RWPE2 (cell line): ENCODE measurements at places on chromosomes 4 and X.

DNA sequence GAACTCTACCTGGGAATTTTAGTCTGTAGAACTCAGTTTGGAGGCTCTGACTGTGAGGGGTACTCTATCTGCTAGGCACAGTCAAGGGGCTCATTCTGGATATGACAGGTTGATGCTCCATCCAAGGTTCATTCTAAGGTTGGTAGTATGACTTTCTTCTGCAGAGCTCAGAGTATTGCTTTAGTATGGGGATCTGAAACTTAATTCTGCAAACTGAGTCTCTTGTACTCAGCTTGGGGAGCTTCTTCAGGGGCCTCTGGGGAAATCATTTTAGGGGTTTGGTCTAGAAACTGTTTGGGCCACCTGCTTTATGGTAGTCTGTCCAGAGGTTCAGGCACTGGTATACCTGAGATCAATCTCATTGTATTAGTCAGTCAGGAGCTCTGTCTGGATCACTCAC is 9.7 kb upstream of the TSR2 start:
- DNase-seq: no peak

GRCh38 chr4:25749150-25749794 is 93.6 kb downstream of the SLC34A2 start:
- no peak for DNase-seq

DNA sequence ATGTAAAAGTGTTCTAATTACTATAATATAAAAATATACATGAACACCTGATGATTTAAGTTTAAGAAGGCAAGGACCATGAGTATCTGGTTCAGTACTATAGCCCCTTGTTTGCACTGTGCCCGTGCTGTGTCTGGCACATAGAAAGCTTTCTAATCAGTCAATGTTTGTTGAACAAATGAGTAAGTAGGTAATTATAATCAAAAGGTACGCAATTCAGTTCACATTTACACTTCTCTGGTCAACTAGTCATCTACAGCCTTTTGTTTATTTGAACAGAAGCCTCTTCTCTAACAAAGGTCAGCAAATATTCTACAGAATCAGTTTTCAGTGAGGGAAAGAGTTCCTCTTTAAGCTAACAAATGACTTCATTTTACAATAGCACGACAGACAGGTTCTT is 523.3 kb downstream of the SMARCA1 start:
- DNase-seq: no peak

DNA sequence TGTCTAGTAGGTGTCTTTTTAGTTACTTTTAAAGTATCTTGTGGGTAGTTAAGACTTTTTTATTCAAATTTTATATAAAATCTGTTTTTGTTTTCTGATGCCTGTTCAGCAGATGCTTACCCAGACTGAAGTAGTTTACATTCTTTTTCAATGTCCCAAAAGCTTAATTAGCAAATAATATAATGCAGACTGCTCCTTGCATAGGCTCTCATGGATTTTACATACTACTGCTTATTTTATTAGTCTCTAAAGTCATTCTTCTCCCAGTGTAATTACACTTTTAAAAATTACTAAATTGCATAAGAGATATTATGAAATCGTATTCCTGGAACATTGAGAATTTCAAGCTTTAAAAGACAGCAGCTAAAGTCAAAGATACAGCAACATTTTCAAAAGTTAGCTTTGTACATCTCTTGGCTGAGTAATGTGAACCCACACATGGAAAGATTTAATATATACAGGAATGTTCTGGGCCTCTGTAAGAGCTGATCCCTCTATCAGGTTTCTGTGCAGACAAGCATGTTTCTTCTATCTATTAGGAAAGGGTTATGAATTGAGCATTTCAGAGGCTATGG is 148.4 kb upstream of the SPRY1 start:
- DNase-seq: no peak

DNA sequence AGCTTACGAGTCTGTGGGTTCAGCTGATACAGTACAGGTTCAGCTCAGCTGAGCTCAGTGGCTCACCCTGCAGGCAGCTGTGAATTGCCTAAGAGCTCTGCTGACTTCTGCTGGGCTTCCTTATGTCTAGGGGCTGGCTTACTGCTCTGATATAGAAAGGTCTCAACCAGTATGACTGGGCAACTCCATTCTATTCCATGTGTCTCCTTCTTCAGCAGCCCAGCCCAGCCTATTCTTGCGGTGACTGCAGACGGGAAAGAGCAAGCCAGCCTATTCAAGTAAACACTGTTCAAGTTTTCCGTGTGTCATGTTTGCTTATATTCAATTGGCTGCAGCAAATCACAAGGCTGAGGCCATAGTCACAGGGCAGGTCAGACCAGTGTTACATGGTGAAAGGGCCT is 615.4 kb upstream of the ZFP42 start:
- DNase-seq: no peak

GRCh38 chr4:97525236-97525635 is 618.0 kb downstream of the STPG2 start:
- no peak for DNase-seq

DNA sequence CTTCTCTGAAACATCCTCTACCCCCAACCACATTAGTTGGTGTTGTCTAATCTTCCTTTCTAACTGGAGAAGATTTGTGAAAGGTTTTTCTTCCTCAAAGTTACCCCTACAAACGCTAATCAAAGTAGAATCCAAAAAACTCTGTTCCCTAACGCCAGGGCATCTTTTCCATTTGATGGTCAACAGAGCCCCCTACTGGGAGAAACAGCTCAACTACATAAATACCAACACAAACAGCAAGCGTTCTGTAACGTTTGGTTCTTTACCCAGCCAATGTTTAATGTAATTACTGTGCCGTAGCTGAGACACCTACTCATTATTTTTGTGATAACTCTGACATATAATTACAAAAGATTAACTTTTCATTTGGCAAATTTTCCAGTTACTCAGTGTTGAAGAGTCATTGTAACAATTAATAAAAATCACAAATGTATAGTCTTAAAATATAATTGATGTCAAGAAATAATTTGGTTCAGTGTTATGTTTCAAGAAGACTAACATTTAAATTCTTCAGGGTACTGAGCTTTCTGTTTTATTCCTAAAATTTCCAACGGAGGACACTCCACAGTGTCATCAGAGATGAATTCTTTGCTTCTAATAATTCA is 94.9 kb upstream of the TBC1D9 start:
- DNase-seq: no peak

DNA sequence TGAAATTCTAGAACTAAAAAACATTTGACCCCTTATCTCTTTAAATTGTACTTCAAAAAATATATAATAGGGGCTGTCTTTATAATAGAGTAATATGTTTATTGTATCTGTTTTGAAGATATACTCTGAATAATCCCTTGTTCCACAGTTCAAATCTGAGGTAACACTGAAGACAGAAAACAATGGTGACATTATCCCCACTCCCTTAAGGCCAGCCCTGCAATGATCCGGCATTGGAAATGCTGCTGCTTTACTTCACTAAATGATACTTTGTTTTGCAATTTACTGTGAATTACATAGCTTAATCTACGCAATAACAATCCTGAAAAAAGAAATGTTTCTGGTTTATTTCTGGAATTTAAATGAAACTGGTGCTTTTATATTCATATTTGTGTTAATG is 34.4 kb upstream of the ZFP42 start:
- no peak for DNase-seq

DNA sequence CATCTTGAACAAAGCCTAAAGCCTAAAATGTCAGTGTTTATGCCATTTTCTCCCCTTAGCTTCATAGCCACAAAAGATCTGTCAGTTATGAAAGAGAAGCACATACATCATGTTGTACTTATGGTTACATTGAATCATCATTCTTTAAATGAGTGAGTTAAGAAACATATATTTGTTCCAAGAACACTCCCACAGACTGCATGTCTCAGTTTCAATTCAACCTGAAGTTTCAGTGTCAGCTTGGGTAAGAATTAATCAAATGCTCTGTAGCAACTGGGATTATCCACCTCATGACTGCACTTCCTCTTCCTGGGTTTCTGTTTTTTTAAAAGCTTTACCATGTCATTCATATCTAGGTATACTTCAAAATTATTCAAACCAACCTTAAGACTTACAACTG is 3.9 kb upstream of the TMPRSS11B start:
- no peak for DNase-seq
